ENCODE measurements at places on chromosomes 3 and 15.

GRCh38 chr3:158165730-158166129 lies 55.8 kb downstream of the RSRC1 start:
- DNase-seq = no peak

GRCh38 chr3:194397757-194398312 lies 1.2 kb downstream of the GP5 start:
- no peak for DNase-seq

- peak; percentile 23 for DNase-seq
Observed at GRCh38 chr15:40146037-40146436, 14.8 kb upstream of the BUB1B start.

- DNase-seq = peak; percentile 67
Observed at GRCh38 chr3:44058022-44058867, 183.4 kb upstream of the TOPAZ1 start.

DNA sequence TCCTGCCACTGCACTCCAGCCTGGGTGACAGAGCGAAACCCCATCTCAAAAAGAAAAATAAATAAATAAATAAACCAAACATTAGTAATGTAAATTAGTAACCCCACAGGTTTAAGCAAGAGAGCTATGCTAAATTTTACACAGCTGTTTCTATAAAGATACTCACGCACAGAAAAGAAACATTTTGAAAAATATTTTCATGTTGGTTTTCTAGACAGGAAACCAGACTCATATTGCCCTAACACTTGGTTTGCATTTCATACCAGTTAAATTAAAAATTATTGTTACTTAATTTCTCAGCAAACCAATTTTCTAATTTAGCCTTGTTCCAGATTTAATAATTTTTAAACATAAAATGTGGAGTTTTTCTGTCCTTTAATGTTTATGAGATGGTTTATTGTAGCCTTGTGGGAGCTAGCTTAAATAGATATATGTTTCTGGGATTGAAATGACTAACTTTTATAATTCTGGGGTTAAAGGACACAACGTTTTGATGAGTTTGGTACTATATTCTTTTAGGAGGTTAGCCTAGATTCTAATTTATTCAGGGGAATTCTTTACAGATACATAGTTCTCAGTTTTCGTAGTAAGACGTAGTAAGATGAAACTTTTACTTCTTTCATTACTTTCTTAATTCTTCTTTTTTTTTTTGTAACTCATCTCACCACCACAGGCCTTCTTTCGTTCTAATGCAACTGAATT lies 42.6 kb upstream of the SLC4A7 start:
- no peak for DNase-seq

GRCh38 chr3:196193736-196194541 lies 17.3 kb downstream of the ZDHHC19 start:
- DNase-seq = no peak
